ENCODE measurements at places on chromosomes 6 and 20.

DNA sequence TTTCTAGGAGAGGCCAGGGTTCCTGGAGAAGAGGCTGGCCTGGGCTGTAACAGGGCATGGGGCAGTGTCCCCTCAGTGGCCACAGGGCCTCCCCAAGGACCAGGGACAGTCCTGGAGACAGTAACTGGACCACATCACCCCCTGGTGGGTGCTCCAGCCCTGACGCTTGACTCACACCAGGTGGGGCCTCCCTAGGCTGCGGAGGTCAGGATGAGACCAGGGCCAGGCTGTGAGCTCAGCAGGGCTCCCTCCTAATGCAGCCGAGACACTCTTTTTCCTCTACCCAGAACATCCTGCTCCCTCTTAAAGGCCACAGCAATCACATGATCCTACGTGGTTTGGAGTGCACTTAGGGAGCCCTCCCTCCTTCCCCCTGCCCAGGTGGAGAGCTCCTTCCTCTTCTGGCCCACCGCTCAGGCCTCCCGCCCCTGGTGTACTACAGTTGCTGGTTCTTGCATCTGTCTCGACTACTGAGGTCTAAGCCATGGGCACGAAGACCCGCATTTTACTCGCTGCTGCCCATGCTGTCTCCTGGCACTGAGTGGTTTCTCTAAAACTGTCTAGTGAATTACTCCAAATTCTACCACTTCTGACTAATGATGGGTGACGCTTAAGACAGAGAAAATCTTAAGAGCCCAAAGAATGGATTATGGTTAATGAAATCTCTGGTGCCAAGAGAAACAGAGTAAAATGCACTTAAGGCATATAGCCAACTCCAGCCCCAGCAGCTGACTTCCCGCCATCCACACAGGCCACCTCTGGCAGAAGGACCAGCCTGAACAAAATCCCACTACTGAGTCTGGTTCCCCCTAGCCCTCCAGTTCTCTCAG is 166.1 kb upstream of the CST7 start:
- DNase-seq, result no peak

DNA sequence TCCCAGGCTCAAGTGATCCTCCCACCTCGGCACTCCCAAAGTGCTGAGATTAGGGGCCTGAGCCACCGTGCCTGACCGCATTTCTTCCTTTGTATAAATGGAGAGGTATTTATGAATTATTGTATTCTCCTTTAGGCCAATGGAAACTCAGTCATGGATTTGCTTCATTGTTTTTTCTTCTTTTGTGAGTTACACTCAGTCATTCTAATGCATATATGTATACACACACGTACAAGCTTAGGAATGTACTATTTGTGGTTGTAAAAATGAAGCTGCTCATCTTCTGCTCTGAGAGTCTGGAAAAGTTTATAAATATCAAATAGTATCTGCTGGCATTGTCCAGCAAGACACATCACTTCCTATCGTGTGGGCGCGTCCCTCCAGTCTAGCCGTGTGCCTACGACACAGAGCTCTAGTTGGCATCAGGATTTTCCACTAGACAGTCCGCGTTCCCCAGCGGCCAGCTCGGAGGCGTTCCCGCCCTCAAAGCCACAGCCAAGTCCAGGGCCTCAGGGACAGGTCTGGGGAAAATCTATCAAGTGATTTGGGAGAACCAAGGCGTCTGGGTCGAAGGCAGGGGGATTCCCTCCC is 215.2 kb downstream of the NFATC2 start:
- DNase-seq, result no peak

- DNase-seq, result no peak
These were observed 14.7 kb downstream of the CHRNA4 start for GRCh38 chr20:63346131-63347080.

- DNase-seq, result no peak
These were observed 204.2 kb downstream of the BCAS1 start for GRCh38 chr20:53865901-53866793.

DNA sequence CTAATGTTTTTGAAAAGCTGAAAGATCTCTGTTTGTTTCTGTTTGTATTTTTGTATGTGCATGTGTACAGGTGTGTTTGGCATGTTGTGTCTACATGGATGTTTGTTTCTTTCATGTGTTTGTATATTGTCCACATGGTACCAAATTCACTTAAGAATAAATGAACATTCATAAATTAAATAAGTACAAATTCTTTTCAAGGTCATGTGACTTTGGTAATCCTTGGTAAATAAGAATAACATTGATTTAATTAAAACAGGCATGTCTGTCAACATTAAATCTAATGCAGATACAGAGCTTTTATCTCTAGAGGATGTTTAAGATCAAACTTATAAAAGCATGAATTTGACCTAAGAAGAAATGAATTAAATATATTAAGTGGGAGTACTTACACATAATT is 219.8 kb upstream of the EPHA7 start:
- DNase-seq, result no peak

GRCh38 chr6:16712255-16712930 is 48.9 kb downstream of the ATXN1 start:
- no peak for DNase-seq

DNA sequence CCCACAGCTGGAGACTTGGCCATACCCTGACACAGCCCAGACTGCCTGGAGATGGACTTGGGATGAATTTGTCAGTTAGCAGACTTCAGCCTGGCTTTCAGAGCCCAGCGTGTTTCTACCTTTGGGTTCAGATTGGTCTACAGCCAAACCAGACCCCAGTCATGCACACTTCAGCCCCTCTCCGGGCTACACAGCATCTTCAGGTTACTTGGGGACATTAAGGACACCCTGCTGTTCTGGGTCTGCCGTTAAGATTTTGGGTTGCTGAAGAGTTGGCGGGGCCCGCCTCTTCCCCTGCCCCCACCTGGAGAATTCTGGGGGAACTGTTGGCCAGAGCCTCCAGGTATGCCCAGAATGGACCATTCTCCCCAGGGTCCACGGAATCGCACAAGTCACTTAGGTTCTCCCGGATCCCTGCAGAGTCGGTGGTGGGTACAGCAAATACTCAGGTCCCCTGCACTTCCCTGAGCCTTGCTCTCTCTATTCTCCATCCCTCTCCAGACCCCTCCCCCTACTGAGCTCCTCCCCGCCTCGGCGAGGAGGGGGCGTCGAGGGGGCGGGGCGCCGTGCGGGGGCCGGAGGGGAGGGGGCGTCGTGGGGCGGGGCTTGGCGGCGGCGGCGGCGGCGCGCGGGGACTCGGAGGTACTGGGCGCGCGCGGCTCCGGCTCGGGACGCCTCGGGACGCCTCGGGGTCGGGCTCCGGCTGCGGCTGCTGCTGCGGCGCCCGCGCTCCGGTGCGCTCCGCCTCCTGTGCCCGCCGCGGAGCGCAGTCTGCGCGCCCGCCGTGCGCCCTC is at the start of gene PTK7:
TSS of gene PTK7 (plus strand) at position 645 of the 794 bp plus-strand sequence. CDS start 175 bp downstream, outside the sequence.
- DNase-seq, result peak; percentile 46

- DNase-seq, result no peak
These were observed 89.8 kb upstream of the DST start for GRCh38 chr6:56732517-56732916.

DNA sequence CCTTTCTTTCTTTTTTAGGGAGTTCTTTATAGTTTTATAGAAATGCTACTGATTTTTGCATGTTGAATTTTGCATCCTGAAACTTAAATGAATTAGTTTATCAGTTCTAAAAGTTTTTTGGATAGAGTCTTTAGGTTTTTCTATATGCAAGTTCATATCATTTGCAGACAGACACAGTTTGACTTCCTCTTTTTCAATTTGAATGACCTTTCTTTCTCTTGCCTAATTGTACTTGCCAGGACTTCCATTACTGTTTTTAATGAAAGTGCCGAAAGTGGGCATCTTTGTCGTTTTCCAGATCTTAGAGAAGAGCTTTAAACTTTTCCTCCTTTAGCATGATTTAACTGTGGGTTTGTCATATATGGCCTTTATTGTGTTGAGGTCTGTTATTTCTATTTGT is 21.1 kb upstream of the EDN1 start:
- DNase-seq, result peak; percentile 36

DNA sequence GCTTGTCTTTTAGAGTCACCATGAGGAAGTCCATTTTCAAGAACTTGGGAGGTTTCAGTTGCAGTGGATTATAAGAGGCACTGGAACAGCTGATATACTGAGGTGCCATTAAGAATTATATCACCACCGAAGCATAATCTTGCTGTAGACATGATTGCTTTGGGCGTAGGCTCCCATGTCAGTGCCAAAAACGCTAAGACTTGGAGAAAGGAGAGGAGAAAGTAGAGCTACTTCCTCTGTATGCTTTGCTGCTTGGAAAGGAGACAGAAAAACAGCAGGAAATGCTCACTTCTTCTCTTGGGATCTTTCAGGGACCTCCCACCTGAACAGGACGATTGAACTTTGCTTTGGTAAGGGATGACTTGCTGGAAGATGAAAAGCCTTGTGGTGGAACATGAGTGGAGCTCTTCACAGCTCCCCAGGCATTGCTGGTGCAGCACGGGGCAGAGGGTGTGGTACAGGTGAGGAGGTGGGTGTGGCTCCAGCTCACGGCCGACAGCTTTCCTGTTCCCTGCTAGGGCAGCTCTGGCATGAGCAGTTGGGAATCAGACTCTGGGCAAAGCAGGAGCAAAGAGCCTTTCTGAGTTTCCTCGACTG is 190.4 kb upstream of the JAG1 start:
- no peak for DNase-seq

- peak; percentile 55 for DNase-seq
These were observed 16.4 kb downstream of the TRMT6 start for GRCh38 chr20:5933802-5934436.

- DNase-seq, result no peak
These were observed 2.6 kb upstream of the WFDC8 start for GRCh38 chr20:45581702-45582101.

GRCh38 chr6:159252955-159253508 is 83.8 kb downstream of the FNDC1 start:
- DNase-seq, result peak; percentile 71

- DNase-seq, result no peak
These were observed 289.2 kb upstream of the RNF24 start for GRCh38 chr20:4304601-4305000.

GRCh38 chr6:75800708-75801505 is 51.9 kb downstream of the MYO6 start:
- DNase-seq, result no peak

DNA sequence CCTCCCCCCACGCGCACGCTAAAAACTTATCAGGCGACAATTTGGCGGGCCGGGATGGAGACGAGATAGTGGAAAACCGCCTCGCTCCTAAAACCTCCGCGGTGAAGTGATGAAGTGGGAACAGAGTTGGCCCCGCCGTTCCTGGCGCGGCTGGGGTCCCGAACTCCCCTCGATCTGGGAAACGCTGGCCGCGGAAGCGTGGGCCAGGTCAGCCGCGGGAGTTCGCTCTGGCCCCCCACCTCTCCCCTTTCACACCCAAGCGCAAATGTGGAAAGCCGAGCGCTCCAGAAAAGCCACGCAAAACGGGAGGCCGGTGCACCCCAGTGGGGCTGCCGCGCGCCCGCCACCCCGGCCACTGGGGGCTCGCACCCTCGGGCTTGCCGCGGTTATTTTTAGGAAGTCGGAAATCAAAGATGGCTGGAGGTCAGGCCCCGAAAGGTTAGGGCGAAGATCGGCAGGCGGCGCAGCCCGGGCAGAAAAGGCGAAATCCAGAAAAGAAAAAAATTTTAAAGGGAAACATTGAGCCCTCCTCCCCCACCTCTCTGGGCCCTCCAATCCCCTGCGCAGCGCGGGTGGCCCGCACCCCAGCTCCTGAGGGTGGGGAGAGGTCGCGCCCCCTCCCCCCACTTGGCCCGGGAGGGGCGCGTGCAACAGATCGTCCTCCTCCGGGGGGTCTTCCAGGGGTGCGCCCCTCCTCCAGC is 1.0 kb downstream of the SALL4 start:
- DNase-seq, result peak; percentile 44

DNA sequence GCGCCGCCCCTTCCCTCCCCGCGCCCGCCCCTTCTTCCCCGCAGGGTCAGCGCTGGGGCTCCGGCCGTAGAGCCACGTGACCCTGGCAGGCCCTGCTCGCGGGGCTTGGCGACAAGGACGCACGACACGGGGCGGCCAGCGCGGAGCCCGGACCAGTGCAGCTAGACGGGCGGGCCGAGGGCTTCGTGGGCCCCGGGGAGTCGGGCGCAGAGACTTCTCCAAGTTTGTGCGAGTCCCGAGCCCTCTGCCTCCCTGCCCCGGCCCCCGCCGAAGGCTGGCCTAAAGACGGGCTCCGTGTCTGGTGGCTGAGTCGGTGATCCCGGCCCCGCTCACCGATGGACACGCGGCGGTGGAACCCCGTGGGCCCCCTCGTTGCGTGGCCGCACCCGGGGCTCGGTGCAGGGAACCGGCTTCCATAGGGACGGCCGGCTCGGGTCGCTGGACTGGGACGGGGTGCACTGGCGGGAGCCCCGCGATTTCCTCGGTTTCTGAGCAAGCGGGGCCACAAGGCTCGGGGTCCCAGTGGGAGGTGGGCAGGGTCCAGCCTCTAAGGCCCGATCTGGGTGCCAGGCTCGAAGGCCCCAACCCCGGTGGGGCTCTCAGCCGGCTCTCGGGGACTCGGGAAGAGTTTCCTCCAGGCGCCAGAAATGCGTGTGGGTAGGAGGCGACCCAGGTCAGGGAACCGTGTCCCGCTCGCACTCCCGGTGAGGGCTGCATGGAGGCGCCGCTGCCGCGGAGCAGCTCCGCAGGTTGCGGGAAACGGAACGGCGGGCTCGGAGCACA is 452 bp upstream of the GATA5 start:
- peak; percentile 57 for DNase-seq

GRCh38 chr6:101402622-101403031 is 9.1 kb downstream of the GRIK2 start:
- DNase-seq, result no peak

DNA sequence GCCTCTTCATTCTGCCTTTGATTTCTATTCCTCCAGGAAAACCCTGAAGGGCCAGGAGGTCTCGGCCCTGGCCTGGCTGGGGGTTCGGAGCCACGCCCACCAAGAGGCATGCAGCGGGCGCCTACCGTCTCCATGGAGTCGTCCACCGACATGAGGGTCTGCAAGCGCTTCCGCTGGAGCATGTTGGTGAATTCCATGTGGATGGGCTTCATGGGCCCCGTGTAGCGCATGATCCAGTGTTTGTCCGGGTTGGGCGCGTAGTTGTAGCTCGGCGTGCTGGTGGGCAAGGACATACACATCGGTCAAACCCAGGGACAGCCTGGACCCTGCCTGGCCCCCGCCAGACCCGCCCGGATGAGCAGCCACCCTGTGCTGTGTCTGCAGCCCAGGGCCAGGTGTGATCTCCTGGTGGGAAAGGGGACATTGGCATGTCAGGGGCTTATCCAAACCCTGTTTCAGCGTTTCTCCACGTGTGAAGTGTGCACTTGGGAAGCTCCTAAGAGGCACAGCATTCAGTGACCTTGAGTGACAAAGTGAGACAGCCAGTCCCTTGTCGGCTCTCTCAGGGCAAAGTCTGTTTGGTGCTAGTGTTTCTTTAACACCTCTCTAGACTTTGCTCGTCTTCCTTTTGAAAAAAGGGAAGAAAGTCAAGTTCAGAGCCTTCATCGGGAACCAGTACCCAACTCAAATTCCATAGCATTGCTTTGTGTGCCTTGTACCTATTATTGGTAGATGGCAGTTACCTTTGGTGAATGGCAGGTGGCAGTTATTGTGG is 100.8 kb downstream of the SULF2 start:
- no peak for DNase-seq

Data from hematopoietic multipotent progenitor cell treated with erythropoietin and hydrocortisone succinate and interleukin-3 and kit ligand, for 6 days (in vitro differentiated cells).